HTR-8/SVneo (cell line): ENCODE measurements at places on chromosomes 11 and 22.

DNA sequence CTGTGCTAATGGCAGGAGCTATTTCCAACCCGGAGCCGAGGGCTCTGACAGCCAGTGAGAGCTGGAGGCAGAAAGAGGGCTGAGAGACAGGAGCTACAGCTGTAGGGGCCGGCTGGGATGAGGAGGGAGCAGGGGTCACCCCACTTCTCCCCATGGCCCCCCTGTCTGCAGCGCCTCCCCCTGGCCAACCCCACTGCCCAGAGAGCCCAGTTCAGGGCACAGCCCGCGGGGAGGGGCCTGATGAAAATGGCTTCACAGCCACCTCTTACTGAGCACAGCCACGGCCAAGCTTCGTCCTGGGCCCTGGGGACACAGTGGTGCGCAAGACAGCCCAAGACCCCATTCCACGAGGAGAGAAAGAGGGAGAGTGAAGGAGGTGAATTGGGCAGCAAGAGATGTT lies 27.9 kb downstream of the RPL3 start:
- no peak for DNase-seq

GRCh38 chr11:24575392-24575791 lies 78.5 kb downstream of the LUZP2 start:
- DNase-seq, result peak; percentile 32

GRCh38 chr11:15816260-15816871 lies 540.0 kb downstream of the SOX6 start:
- no peak for DNase-seq

- no peak for DNase-seq
Observed at GRCh38 chr11:88104408-88104807, 70.8 kb downstream of the RAB38 start.

DNA sequence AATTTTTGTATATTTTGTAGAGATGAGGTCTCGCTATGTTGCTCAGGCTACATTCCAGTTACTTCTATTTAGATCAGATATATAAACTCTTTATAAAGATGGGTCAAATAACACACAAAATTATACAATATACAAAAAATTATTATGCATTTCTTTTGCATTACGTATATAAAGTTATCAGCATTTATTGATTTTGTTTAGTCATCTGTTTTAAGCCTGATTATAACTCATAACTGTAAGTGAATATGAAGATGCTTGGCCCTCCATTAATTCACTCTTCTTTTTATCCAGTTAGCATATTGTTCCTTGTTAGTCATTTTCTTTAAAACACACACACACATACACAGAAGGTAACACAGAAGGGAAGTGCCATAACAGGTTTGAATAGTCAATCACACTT lies 14.5 kb downstream of the AQP11 start:
- DNase-seq, result no peak

GRCh38 chr11:22633354-22633902 lies 7.8 kb upstream of the FANCF start:
- DNase-seq, result no peak

DNA sequence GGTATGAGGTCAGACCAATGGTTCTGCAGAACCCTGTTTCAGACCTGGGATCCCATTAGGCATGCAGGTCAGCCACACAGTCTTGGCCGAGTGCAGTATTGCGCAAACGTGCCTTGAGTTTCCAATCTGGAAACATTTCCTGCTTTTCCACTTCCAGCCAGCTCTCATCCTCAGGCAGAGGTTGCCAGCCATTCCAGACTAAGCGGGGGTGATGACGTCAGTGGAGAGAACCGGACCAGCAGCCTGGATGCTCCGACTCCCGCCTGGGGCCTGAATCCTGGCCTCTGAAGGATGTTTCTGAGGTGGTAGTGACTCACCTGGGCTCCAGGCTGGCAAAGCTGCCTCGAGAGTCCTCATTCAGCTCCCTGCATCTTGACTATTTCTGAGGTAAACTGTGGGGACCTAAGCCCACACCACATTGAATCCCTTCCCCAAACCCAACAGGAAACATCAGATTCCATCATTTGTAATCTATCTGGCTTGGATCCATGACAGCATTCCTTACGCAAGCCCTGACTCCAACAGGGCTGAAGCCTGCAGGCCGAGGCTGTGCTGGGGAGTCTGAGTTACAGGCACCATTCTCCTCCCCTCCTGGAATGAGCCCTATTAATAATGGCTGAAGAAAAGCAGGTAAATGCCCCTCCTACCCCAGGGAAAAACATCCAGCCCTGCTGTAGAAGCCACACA lies 83.0 kb downstream of the ABTB2 start:
- DNase-seq, result peak; percentile 89

DNA sequence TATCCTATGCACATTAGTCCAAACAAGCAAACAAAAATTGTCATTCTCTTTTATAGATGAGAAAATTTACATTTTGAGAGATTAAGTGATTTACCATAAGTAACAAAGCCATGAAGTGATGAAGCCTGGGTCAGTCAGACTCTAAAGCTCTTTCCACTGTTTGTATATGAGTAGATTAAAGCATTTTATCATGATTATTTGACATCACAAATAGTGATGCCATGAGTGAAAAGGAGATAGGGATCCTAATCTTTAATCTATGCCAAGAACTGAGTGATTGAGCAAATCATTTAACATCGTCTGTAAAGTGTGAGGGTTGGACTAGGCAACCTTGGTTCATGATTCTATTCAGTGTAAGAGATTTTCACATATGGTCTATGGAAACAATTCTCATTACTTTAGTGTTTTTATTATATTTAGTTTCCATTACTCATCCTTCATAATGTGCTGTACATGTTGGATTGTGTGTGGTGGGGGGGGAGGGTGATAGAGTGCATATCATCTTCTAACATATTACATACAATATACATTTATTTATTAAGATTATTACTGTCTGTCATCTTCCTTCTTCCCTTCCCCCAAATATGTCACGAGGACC lies 50.7 kb downstream of the ARHGEF12 start:
- no peak for DNase-seq

DNA sequence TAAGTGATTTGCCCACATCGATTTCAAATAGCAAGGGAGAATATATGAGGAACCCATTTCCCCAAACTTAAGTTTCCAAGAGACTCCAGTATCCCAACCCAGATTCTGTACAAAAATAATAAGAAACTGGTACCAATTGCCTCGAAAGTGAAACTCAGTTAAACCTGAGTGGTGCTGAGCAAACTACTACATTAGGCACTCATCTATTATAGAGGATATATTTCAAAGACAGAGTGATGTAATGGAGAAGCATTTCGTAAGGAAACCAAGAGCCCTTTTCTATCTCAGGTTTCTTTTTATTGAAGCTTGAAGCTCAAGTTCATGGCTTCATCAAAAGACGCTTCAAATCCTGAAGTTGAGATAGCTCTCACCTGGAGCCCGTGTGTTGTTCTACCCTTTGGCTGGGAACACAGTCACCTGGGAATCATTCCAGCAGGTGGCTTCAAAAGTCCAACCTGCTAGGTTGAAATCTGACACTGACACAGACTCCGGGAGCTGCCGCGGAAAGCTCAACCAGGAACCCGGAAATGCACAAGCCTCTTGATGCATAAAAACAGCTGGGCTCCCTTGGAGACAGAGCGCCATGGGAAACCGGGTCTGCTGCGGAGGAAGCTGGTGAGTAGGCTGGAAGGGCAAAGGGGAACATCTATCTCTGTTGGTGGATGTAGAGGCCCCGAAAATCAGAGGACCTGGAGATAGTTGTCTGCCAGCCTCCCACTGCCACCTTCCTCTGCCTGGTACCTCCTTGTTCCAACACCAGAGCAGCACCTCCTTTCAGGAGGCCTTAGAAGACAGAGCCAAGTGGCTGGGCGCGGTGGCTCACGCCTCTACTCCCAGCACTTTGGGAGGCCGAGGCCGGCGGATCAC lies at the start of gene C11orf52:
C11orf52 (plus strand) TSS at position 524 of the 867 bp plus-strand sequence; CDS start at position 584, 60 bp downstream.
- DNase-seq, result no peak

GRCh38 chr11:45100339-45100738 lies 46.1 kb upstream of the PRDM11 start:
- no peak for DNase-seq

- DNase-seq, result no peak
Observed at GRCh38 chr11:14612694-14613093, 30.9 kb upstream of the PDE3B start.

DNA sequence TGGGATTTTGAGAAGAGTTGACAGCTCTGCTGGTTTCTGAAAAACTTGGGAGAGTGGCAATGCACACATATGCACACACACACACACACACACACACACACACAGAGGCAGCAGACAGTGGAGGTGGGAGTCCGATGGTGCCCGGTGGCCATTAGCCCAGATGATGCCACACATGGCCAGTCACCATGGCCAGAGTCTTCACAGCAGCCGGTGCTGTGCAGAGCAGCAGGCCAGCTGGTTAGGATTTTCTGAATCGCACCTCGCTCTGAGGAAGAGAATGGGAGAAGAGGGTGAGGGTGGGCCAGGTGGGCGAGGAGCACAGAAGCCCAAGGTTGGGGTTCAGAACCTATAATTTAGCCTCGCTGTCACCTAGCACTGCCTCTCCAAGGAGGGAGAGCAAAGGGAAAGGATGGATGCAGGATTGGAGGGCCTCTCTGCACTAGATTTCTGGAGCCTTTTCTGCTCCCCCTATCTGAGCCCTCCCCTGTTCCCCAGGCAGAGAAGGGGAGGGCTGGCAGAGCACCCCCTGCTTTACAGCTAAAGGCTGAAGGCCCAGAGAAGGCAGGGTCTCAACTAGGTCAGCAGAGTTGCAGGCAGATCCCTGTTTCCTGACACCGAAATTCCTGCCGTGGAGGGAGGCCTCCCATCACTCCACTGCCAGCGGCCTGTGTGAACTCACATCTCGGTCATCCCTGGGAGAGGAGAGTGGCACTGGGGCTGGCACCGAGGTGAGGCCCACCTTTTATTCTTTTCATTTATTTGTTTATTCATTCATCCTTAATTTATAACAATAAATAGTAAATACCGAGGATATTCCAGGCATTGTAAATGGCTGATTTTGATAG lies 25.8 kb upstream of the FXYD6 start:
- DNase-seq, result no peak

DNA sequence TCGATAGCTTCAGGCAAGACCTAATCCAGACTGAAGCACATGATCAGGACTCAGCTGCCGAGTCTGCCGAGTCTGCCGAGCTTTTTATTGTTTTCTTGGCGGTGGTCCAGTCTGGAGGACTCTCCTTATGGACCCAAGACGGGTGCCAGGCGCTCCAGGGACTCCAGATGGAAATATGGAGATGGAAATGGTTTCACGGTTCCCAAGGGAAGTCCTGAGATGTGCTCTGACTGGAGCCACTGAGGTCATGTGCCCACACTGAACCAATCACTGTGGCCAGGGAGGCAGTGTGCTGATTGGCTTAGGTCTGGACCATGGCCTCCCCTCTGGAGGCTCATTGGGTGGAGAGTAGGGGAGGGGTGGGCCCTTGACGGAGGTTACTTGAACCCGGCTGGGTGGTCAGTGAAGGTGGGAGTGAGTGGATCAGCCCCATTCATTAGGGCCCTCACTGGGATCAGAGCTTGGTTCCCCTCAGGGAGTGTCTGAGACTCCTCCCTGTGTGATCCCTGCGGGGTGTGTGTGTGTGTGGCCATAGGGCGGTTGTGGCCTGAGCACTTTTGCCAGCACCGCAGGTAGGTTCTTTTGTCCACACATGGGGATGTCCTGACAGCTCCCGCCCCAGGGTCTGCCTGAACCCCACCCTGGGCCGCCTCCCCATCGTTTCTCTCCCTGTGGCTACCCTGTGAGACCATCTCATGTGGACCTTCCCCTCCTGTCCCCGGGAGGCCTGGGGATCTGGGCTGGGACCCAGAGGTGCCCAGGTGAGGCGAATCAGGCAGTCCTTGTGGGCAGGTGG lies 14.0 kb downstream of the RPS6KA4 start:
- DNase-seq, result no peak

DNA sequence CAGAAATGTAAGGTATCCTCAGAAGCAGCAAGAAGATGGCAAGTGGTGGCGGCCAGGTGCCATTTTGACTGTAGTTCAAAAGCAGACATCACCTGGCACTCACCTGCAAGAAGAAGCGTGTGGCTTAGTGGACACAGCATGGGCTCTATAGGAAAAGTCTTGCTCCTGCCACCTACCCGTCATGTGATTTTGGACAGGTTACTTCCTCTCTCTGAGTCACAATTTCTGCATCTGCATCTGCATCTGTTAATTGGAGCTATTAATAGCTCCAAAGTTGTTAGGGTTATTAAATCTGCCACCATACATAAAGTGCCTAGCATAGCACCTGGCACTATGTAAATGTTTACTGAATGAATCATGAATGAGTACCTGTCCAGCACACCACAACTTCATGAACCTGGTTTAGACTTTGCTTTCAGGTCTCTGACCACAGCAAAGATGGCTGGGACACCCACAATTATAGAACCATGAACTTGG lies 16.8 kb downstream of the RAB30 start:
- no peak for DNase-seq

DNA sequence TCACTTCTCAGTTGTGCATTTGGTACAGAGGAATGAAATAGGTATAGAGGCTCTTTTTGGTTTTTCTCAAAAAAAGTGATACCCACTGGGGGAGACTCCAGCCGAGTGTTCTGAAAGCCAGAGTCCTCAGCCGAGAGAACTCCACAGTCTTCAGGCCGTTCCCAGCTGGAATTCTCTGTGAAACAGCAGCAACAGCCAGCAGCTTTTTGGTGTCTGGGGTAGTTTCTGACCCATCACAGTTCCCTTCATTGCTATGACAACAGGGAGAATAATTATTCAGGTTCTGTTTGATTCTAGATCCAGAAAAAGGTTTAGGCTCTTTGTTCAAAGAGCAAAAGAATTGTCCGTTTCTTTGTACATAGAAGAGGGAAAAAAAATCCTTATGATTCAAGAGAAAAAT lies 84.6 kb downstream of the C22orf31 start:
- DNase-seq, result no peak

GRCh38 chr22:18133452-18133851 lies 16.5 kb upstream of the USP18 start:
- DNase-seq, result no peak

DNA sequence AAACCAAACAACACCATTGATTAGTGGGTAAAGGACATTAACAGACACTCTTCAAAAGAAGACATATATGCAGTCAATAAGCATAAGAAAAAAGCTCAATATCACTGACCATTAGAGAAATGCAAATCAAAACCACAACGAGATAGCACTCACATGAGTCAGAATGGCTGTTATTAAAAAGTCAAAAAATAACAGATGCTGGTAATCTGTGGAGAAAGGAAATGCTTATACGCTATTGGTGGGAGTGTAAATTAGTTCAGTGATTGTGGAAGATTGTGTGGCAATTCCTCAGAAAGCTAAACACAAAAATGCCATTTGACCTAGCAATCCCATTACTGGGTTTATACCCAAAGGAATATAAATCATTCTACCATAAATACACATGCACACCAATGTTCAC lies 182.6 kb downstream of the TRPC6 start:
- no peak for DNase-seq
